Activated CD8-positive, alpha-beta memory T cell treated with anti-CD3 and anti-CD28 coated beads, Interleukin-2, amount 50 U/mL, for 4 hours (primary cell): ENCODE measurements at places on chromosomes 7 and 10.

- no peak for DNase-seq
Observed at GRCh38 chr7:23017309-23017708, 3.4 kb upstream of the HYCC1 start.

DNA sequence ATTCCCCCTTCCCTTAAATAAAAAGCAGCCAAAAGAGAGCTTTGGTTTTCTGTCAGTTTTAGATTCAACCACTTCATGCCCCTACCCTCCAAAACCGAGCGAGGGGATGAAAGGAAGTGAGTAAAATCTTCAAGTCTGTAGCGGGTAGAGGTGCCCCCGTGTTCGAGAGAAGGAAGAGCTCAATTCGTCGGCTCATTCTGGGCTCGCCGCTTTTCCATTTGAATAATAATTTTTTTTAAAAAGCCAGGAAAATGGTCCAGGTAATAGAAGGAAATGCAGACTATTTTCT is 436.2 kb upstream of the GALNT17 start:
- DNase-seq: no peak

DNA sequence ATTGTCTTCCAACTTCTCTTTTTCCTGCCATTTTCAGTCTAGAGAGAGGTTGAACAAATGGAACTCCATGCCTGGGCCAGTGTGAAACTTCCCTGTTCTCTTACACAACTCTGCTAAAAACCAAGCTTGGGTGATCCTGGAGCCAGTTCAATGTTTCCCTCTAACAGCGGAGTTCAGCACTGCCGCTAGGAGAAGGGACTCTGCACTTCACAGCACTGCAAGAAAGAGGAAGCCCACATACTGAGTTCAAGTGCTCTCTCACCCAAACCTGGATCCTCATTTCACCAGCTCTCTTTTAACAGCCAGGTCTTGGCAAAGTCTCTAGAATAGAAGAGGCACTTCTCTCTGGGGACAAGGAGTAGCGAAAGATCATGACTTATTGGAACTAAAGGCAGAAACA is 18.8 kb downstream of the FOXI2 start:
- no peak for DNase-seq

GRCh38 chr10:112202561-112203241 is 19.1 kb upstream of the GPAM start:
- no peak for DNase-seq

GRCh38 chr7:497346-497745 is 22.3 kb downstream of the PDGFA start:
- DNase-seq: no peak

- DNase-seq: no peak
Observed at GRCh38 chr10:34537629-34538231, 277.4 kb downstream of the PARD3 start.

- no peak for DNase-seq
Observed at GRCh38 chr7:85343484-85343883, 156.6 kb upstream of the SEMA3D start.

DNA sequence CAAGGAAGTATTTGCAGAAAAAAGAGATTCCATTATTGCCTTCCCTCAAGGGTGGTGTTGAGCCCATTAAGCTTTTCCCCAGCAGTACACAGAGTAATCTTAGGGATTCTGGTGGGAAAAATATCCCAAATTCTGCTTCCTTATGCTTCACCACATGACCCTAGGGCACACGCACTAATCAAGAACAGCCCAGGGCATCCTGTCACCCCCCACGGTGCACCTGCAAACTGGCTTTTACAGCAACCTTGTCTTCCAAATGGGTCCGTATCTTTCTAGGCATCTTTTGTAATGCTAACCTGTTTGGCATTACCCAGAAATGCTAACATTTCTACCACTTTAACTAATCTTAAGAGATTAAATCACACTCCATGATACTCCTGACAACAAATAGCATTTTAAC is 926 bp upstream of the C7orf33 start:
- DNase-seq: no peak

GRCh38 chr7:45408409-45408737 is 165.8 kb upstream of the ADCY1 start:
- no peak for DNase-seq

- no peak for DNase-seq
Observed at GRCh38 chr7:143974459-143974858, 19.8 kb downstream of the OR2F1 start.

GRCh38 chr10:86210416-86210815 is 156.2 kb downstream of the GRID1 start:
- DNase-seq: no peak

DNA sequence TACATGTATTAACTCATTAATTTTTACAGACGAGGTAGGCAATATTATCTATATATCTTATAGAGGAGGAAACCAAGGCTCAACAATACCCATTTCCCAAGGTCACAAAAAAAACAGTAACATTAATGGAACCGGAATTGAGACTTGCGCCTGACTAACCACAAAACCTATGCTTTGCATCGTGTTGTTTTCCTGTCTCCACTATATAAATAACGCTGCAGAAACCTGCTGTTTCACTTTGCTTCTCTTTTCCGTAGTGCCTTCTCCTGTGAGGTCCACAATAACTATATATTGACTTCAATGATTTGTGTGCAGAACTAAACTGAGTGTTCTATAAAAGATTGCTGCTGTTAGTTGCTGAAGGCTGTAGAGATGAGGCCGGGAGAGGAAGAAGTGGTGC is 97.7 kb upstream of the RPA3 start:
- no peak for DNase-seq

- no peak for DNase-seq
Observed at GRCh38 chr7:97298561-97298960, 181.1 kb downstream of the SDHAF3 start.

DNA sequence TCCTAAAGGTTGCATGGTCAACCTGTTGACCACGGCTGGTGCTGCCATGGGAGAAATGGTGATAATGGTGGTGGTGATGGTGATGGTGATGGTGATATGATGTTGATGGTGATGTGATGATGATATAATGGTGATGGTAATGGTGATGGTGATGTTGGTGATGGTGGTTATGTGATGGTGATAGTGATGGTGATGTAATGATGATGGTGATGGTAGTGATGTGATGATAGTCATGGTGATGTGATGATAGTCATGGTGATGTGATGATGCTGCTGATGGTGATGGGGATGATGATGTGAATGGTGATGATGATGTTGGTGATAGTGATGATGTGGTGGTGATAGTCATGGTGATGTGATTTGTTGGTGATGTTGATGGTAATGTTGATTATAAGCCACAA is 23.9 kb downstream of the POU6F2 start:
- DNase-seq: no peak

DNA sequence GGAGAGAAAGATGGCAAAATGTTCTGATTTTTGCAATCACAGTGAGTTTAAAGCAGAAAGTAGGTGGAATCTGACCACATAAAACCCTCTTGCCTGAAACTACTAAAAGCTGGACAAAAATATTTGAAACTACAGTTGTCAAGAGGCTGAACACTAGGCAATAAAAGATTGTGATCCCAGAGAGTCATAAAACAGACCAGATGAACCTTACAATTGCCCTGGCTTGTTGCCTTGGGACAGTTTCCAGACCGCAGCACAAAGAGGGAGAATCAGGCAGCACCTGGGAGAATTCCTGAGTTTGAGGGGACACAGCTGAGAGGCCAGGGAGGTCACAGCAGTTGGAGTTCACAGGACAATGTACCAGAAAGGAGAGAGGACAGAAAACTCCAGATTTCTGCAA is 107.3 kb upstream of the NANOS1 start:
- no peak for DNase-seq

- DNase-seq: no peak
Observed at GRCh38 chr7:143392875-143393266, 11.7 kb downstream of the ZYX start.

GRCh38 chr10:84193846-84194423 is 402 bp upstream of the CDHR1 start:
- DNase-seq: no peak

DNA sequence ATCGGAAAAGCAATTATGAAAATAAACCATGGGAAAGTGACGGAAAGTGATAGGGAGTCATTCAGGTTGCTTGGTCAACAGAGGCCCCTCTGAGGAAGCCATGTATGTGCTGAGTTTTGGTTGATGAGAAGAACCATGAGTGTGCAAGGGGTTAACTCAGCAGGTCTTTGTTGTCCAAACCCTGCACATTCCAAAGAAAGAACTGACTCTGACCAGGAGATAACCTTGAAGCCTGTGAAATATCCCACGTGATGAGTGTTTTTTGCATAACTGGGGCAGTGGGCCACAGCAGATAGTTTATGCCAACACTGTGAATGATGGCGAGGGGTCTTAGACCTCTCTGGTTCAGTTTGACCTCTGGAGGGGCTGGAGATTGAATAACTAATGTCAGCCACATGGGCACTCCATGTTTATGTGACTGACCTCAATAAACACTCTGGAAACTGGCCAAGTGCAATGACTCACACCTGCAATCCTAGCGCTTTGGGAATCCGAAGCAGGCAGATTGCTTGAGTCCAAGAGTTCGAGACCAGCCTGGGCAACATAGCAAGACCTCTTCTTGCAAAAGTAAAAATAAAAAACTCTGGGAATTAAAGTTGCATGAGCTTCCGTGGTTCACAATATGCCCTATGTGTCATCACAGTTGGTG is 154.0 kb upstream of the FOXK1 start:
- no peak for DNase-seq

- DNase-seq: no peak
Observed at GRCh38 chr10:130456616-130457015, 320.4 kb downstream of the GLRX3 start.

DNA sequence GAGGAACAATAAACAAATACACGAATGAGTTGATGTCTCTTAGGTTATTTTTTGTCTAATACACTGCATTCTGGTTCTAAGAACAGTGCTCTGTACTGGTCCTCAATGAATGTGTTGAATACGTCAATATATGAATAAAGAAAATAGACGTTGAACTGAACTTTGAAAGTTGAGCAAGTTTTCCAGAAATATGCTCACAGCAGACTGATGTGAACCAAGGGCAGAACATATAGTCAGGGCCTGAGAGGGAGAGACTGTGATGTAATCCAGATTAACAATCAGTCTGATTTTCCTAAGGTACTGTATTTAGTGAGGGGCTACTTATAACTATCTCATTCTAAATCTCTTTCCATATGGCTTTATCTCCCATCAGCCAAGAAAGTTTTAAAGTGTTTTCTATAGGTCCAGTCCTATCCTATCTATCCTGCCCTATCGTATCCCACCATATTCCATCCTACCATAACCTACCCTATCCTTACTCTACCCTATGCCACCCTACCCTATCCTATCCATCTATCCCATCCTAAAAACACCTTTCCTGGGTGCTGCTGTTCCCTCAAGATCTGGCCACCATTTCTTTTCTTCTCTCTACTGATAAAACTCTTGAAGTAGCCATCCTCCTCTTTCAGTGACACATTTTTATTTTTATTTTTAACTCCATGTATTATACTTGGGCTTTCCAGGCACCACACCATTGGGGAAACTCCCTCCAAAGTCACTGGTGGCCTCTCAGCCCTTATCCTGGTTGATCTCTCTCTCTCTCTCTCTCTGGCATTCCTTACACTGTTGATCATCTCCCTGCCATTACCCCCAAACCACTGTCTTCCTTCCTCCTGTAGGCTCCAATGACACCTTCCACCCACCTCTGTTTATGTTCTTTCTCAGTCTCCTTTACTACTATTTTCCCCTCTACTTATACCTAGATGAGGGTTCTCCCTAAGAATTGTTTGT is 212.3 kb upstream of the SLC26A5 start:
- DNase-seq: no peak

GRCh38 chr7:77329466-77330168 is 86.5 kb downstream of the GSAP start:
- DNase-seq: no peak

DNA sequence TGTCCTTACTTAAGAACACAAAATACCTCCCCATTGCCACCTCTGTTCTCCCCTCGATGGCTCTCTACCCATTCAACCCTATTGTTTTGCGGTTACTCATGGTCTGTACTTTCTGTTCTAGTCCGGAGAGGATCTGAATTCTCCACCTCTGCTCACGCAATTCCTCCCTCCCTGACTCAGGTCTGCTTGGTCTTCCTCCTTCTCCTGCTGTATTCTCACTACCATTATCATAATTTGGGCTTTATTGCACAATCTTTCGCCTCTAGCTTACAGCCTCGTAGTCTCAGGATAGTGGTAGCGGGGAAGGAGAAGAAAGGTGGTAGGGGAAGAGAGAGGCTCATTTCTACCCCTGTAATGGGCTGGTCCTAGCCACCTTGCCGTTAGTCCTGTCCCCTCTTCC is 35.4 kb upstream of the FAM180A start:
- no peak for DNase-seq
